Stimulated activated CD8-positive, alpha-beta memory T cell treated with anti-CD3 and anti-CD28 coated beads, Interleukin-4, amount 100 ng/mL, for 4 hours (primary cell): ENCODE measurements at places on chromosomes 2 and 18.

DNA sequence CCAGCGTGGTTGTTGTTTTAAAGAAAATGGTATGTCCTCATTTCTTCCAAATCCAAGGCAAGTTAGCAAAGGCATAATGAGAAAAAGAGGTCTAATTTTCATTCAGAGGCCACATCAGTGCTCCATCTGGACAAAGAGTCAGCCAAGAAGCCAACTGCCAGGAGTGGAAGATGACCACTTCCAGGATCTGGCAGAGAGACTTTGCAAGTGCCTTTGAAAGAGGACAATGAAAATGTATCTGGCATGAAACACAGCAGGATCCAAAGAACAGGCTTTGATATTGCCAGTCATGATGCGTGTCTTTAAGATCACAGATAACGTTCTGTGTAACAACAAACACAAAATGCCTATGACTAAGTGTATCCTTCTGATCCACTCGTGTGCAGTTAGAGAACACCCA is 82.8 kb downstream of the AFF3 start:
- no peak for DNase-seq

DNA sequence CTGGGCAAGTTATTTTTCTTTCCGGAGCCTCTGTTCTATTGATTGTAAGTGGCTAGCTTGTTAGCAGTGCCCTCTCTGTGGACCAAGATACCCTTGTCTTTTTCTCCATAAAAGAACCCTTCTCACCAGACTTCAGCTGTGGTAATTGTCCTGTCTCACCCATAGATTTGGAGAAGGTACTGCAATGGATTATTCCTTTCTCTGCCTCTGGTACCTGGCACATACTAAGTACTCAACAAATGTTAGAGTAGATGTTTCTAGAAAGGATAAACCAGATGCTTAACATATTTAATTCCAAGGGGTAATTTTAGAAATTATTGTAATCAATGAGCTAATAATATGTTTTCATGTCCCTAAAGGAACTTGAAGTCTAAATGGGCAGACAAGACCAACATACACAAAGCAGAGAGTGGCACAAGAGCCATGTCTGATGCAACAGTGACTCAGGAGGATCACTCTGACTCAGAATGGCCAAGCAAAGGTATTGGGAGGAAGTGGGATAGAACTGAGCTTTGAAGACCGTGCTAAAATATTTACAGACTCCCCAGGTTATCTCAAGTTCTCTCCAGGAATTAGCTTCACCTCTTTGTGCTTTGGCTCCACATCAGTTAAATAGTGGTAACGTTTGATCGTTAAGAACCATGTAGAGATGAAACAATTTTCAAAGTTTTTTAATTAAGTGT is 129.7 kb upstream of the OSR1 start:
- DNase-seq, result no peak

DNA sequence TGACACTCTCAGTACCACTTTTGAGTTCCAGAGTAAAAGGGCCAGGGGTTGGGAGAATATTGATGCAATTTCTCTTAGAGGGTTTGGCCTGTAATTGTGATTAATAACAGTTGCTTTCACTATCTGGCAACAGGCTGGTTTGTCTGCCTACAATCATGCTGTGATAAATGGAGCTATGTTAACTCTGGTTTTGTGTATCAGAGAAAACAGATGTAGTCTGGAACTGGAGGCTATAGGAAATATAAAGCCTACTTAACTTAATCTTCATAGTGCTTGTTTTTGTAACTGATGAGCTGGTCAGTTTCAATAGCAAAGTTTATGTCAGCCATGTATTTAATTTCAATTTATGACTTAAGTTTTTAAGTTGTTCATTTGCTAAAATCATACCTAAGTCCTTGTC is 138.0 kb downstream of the AGPS start:
- DNase-seq, result no peak

DNA sequence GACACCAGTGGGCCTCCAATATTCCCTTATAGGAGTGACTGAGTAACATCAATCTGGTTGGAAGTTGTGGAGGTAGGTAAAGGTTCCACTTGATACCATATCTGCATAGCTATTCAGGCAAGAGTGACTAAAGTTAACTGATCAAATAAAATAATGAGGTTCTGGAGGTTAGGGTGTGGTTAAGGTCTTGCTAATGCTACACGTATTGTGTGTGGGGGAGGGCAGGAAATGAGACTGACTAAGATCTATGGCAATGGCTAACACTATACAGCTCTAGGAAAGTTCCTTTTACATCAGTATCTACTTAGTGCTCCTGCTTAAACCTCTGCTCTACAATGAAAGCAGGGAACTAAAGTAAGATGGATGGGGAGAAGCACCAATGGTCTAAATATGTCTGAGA is 149.1 kb upstream of the MGAT5 start:
- DNase-seq, result no peak

- no peak for DNase-seq
Measured at GRCh38 chr2:30775833-30776232, 31.4 kb downstream of the CAPN13 start.

GRCh38 chr2:216113572-216113971 is 4.4 kb downstream of the XRCC5 start:
- no peak for DNase-seq

DNA sequence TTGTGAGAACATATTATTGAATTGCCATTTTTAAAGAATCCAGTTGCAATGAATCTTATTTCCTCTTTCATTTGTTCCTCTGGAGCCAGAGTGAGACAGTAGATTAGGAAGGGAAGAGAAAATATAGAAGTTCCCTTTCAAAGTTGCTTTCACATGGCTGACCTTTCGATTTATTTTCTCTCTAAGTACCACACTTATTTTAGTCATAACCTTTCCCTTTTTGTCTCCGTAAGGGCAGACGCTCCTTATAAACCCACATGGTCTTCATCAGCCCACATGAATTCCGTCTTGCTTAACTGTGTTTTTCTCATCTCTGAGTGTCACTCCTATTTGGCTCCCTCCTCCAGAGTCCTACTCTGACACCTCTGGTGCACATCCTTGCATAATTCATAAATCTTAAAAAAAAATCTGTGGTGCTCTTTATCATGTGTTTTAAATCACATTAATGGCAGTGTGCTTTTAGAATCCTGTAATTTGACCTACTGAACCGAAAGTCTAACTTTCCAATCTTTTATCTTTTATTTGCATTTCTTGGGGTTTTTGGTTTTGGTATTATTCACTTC is 38.5 kb upstream of the ZNF396 start:
- no peak for DNase-seq

GRCh38 chr2:227010433-227010832 is 153.6 kb downstream of the COL4A4 start:
- no peak for DNase-seq

GRCh38 chr2:26873286-26873983 is 25.5 kb downstream of the DPYSL5 start:
- DNase-seq, result no peak

- DNase-seq, result no peak
Measured at GRCh38 chr2:188853307-188853706, 120.9 kb upstream of the COL3A1 start.

DNA sequence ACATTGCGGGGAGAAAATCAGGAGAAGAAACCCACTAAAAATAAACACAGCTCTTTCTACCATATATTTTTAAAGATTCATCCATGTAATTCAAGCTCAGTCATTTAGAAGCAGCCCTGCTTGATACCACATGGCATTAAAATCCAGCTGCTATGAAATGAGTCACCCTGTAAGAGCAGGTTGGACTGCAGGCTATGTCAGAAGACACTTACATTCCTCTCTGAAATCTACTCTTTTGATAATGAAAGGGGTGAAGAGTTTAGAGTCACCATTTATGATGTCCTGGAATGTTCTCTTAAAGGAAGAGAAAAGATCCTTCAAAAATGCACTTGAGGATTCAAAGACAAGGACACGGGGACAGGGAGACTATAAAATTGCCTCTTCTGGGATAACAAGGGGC is 100.6 kb upstream of the APCDD1 start:
- no peak for DNase-seq

GRCh38 chr2:172247203-172247602 is 144.5 kb upstream of the DLX2 start:
- DNase-seq, result no peak

GRCh38 chr18:3014503-3015203 is 1.7 kb upstream of the LPIN2 start:
- no peak for DNase-seq

DNA sequence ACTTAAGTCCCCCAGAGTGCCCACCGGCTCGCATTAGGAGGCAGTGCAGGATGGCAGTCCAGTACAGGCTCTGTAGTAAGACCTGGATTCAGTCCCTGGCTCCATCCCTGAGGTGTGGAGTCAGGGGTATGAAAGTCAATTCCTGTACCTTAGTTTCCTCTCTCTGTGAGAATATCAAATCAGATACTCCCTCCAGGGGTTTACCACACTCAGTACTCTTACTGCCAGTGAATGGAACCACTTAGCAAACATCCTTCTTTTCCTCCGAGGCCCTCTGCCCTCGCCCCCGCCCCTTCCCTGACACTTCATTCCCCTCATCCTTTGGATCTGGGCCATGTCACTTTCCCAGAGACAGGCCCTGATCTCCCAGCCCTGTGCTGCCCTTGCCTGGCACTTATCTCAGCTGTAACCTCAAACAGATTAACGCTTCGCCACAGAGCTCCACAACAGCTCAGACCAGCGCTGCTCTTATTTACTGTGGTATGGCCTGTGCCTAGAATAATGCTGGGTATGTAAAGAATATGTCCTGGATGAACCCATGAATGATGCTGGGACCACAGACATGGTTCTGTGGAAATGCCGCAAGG is 159.0 kb upstream of the TMEM200C start:
- no peak for DNase-seq

- DNase-seq, result no peak
Measured at GRCh38 chr2:106866641-106867040, 19.3 kb downstream of the ST6GAL2 start.

DNA sequence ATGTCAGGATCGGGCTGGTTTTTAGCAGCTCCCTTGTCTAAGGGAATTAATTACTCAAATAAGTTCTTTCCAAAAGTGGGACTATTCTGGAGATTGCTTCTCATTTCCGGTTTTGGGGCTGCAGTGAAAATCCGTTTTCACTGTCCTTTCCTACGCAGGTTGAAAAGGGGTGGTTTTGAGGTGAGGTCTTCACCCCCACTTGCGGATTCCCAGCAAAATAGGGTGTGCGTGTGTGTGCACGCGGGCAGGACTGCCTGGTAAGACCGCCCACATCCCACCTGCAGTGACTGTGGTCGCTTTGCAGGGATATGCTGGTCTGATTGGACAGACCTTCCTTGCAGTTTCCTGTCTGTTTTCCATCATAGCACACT is 472 bp upstream of the PLEKHM3 start:
- no peak for DNase-seq

GRCh38 chr2:101262142-101262541 is 9.5 kb downstream of the CNOT11 start:
- no peak for DNase-seq

DNA sequence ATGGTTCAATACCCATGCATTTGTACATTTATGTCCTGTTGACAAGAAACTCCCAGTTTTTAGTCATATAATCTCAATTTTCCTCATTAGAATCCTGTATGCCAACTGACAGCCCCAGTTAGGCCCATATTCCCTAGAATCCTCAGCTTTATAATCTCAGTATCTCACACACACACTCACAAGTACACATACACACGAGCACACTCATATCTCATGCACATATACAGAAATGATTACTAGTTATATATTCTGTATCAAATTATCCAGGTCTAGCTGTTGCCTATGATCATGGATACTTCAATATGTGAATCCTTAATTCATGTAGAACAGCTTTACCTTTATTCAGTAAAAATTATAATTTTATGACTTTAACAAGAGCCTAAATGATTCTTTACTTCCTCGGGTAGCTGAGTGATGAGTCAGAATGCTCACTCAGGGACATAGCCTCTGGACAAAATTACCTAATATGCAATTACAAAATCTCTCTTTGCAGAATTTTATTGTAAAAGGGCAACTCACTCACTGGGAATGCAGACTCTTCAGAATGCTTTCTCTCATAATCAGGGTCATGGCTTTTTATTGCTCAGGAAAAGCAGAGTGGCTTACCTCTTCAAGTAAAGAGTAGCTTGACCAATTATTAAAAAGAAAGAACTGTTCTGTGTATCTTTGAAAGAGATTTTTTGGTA is 193.6 kb upstream of the PIK3C3 start:
- DNase-seq, result no peak

DNA sequence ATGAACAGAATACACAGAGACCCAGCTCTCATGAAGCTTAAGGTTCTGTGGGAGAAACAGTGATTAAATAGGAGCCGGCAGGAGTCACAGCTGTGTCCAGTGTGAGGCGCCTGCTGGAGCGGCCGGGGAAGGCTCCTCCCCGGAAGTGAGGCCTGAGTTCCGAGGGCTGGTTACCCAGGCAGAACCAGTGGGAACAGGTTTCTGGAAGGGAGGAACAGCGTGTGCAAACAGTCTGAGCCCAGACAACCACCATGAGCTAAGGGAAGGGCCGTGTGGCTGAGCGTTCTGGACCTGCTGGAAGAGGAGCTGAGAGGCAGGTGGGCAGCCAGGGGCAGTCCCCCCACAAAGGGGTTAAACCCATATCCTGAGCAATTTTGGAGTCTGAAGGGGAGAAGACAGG is 26.0 kb upstream of the NPAS2 start:
- DNase-seq, result no peak

DNA sequence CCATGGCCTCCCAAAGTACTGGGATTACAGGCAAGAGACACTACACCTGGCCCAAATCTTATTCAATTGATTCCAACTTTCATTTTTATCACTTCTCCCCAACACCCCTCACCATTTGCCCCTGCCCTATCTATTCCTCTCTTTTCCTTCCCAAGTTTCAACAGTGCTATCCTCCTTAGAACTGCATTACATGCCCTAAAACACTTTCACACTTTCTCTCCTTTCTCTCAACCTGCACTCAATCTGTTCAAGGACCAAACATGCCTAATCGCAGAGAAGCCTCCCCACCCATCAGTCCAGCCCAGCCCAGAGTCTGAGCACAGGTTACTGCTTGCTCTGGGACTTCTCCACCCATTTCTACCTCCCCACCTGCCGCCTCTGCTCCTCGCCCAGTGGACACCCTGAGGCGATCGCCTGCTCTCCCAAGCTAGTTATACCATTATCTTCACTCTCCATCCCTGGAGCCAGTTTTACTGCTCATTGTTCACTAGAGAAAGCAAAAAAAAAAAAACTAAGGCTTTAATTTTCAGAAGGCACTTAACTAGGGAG is 23.7 kb upstream of the DSG1 start:
- DNase-seq, result no peak

DNA sequence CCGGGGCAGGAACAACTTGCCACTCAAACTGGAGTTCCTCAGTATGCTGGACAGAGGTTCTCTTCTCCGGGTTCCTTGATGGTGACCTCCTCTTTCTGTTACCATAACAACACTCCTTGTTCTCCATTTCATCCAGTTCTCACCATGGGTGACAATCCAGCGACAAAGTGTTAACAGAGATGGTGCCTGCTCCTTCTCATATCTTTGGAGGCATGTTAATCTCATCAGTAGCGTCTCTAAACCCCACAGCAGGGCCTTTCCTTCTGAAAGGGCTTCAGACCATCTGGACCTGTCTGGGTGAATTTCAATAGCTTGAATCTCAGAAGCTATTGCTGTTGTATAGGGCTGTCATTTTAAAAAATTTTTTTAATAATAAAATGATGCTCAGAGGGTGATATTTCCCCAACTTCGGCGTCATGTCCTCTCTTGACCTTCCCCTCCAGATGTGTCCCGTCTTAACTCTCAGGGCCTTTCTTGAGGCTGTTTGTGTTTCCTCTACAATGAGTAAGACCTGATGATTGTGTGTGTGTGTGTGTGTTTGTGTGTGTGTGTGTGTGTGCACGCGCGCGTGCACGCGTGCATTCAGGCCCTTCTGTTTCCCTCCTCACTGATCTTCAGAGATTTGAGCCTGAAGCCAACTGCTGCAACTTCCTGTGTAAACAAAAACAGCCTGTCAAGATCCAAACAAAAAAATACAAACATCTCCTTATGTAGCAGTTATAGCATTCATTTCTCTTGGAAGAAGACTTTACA is 24.3 kb upstream of the CETN1 start:
- no peak for DNase-seq

GRCh38 chr2:234091432-234091879 is 41.0 kb downstream of the SPP2 start:
- DNase-seq, result no peak
